T-helper 2 cell treated with Interferon-gamma antibody and Interleukin-4, amounts not matched to agents 100 ng/mL and 5 ng/mL, for 36 hours (primary cell): ENCODE measurements at places on chromosomes 12 and 14. TPM values are rescaled to one million over a fixed set of nuclear protein-coding genes. Genes with fewer than 3 reads are reported as not detected.

The ESRRB gene
- total RNA-seq, result 0.05 and 0.25 TPM in 2 replicates

The MEG3 gene
- total RNA-seq, result not detected in 2 replicates

The UBE3B gene
- 30.2 and 34.6 TPM in 2 replicates for total RNA-seq

The WDHD1 gene
- 42.6 and 43.2 TPM in 2 replicates for total RNA-seq

The SDS gene
- not detected in 2 replicates for total RNA-seq

The NFE2 gene
- total RNA-seq, result not detected in 2 replicates

The CLEC9A gene
- total RNA-seq, result not detected in 2 replicates

The MCRS1 gene
- total RNA-seq, result 90.8 and 91.2 TPM in 2 replicates

The RFX4 gene
- total RNA-seq, result not detected in 2 replicates

The GARIN6 gene
- not detected in 2 replicates for total RNA-seq

The LRTM2 gene
- not detected in 2 replicates for total RNA-seq

The ADIPOR2 gene
- 59.4 and 64.5 TPM in 2 replicates for total RNA-seq

The OR6C70 gene
- total RNA-seq, result 0.45 TPM in 1 of 2 replicates, not detected in the other

The FAM186B gene
- total RNA-seq, result 0.16 TPM in 1 of 2 replicates, not detected in the other

The GLS2 gene
- 0.55 and 0.89 TPM in 2 replicates for total RNA-seq

The TBK1 gene
- total RNA-seq, result 35.4 and 39.1 TPM in 2 replicates

The ACSS3 gene
- total RNA-seq, result not detected in 2 replicates

The FOXA1 gene
- not detected in 2 replicates for total RNA-seq

The SLC6A12 gene
- total RNA-seq, result not detected in 2 replicates

The DCTN2 gene
- total RNA-seq, result 85.7 and 88.4 TPM in 2 replicates

The PYM1 gene
- 56.4 and 59.9 TPM in 2 replicates for total RNA-seq

The OLR1 gene
- total RNA-seq, result not detected in 2 replicates

The PZP gene
- not detected in 2 replicates for total RNA-seq

The MIP gene
- not detected in 2 replicates for total RNA-seq

The CELA1 gene
- total RNA-seq, result 0.16 TPM in 1 of 2 replicates, not detected in the other

The RNASE3 gene
- total RNA-seq, result not detected in 2 replicates

The CISTR gene
- not detected in 2 replicates for total RNA-seq

The SOAT2 gene
- total RNA-seq, result 0.43 and 0.45 TPM in 2 replicates

The CABP1 gene
- not detected in 2 replicates for total RNA-seq

The KRT6C gene
- total RNA-seq, result not detected in 2 replicates

The VPS37B gene
- total RNA-seq, result 16.0 and 19.5 TPM in 2 replicates

The ARHGEF25 gene
- 0.48 and 1.0 TPM in 2 replicates for total RNA-seq

The LMNTD1 gene
- not detected in 2 replicates for total RNA-seq

The ACVRL1 gene
- total RNA-seq, result not detected in 2 replicates
